Stimulated activated CD4-positive, alpha-beta T cell treated with anti-CD3 and anti-CD28 coated beads, Interleukin-4, amount 100 ng/mL, for 24 hours (primary cell): ENCODE measurements at places on chromosomes 5 and 9.

DNA sequence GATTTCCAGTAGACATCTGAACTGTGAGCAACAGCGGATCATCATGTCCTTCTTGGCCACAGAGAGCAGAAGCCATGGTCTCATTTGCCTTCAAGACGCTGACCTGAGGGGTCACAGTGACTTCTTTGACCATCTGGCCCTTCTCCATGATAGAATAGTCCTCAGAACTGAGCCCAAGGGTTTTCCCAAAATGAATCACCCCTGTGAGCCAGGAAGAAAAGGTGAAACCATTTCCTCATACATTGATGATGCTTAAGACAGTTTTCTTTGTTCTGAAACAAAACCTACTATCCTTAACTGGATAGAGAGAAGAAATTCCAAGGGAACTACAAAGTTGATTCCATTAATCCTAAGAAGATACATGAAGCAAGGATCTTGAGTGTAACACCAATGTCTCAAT, 503.9 kb downstream of the CTNND2 start:
- no peak for DNase-seq

- no peak for DNase-seq
Measured at GRCh38 chr5:119393746-119394145, 37.9 kb downstream of the TNFAIP8 start.

GRCh38 chr9:76405868-76406267, 11.6 kb upstream of the RFK start:
- DNase-seq = no peak

DNA sequence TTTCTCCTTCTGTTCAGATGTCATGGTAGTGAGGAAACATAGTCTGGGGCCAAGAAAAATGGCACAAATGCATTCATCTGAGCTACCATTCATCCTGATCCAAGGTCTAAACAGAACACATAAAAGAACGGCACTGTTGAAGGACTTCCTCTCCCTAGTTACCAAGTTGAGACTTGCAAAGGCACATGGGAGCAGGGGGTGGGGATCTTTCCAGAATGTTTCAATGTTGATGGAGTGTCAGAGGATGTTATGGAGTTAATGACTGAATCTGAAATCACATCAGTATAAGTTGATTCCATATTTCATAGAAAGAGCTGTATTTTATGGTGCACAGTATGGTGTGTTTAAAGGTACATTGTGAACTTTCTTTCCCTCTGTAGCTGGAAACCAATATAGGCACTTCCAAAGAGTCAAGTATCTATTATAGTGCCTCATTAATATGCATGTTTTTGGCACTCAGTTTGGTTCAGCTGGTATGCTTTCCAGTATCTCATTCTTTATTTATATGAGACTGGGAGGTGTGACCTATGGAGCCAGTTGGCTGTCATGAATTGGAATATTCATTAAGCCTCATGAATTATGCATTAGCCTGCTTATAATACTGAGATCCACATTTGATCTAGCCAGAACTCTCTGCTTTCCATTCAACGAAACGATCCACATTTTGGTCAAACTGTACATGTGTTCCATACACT, 603.0 kb downstream of the NR2F1-AS1 start:
- DNase-seq = no peak

DNA sequence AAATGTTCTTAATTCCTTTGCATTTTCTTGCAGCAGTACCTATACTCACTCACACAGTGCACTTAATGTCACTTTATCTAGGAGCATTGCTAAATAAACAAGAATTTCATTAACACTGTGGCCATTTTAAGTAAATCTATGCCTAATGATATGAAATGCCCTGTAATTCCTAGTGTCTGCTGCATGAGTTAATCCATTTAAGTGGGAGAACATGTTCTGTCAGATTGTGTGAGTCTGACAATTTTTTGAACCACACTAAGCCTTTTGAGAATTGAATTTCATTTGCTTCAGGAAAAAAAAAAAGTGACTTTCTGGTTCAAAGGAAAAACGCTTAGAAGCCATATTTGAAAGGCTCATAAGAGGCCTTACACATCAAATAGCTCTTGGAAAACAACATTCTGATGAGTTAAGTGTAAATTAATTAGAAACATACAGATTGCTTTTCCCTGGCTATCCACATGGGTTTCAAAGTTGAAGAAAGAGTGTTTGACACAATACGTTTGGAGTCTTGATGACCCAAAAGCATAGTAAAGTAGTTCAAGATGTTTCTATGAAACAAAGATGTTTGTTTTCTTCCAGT, 446.7 kb upstream of the GRAMD2B start:
- no peak for DNase-seq

DNA sequence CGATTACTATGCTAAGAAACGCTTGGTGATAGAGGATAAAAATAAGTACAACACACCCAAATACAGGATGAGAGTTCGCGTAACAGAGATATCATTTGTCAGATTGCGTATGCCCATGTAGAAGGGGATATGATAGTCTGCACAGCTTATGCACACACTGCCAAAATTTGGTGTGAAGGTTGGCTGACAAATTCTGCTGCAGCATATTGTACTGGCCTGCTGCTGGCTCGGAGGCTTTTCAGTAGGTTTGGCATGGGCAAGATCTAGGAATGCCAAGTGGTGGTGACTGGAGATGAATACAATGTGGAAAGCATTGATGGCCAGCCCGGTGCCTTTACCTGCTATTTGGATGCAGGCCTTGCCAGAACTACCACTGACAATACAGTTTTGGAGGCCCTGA, 208.4 kb downstream of the PDZD2 start:
- DNase-seq = no peak

GRCh38 chr5:77418162-77418561, 74.0 kb downstream of the WDR41 start:
- no peak for DNase-seq

GRCh38 chr5:33091571-33092363, 349.0 kb upstream of the TARS1 start:
- no peak for DNase-seq

GRCh38 chr5:52894451-52894850, 94.7 kb upstream of the ITGA2 start:
- no peak for DNase-seq

GRCh38 chr5:11684607-11685006, 219.6 kb downstream of the CTNND2 start:
- DNase-seq = no peak

DNA sequence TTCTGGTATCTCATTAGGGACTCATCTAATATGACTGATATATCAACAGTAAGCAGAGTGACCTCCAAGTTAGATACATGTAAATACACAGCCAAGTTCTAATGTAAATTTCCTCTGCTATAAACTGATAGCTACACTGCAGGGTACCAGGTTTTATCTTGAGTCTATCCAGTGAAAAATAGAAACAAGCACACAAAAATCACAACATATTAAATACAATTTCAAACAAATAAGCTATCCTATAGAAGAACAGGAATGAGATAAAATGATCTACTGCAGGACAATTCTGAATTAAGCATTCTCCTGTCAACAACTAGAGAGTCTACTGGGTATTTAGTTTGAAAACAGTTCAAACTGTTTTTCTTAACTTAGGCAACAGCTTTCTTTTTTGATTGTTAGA, 42.7 kb downstream of the NR3C1 start:
- no peak for DNase-seq

GRCh38 chr5:159098603-159099436, 896 bp downstream of the EBF1 start:
- peak; percentile 31 for DNase-seq

DNA sequence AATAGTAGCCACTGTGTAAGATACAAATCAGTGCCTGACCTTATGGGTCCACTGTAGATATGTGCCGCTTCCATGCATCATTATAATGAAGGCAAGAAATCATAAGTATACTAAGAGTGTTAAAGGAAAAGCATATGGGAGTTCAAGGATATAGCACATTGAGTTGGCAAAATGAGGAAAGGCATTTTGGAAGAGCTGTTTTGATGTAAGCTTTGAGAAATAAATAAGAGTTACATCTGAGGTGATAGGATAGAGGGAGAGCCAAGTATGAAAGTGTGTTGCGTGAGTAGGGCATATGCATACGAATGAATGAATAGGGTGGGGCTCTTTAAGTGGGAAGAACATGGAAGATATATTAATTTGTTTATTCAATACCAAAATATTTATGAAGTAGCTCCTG, 101.0 kb upstream of the DMAC1 start:
- DNase-seq = no peak

DNA sequence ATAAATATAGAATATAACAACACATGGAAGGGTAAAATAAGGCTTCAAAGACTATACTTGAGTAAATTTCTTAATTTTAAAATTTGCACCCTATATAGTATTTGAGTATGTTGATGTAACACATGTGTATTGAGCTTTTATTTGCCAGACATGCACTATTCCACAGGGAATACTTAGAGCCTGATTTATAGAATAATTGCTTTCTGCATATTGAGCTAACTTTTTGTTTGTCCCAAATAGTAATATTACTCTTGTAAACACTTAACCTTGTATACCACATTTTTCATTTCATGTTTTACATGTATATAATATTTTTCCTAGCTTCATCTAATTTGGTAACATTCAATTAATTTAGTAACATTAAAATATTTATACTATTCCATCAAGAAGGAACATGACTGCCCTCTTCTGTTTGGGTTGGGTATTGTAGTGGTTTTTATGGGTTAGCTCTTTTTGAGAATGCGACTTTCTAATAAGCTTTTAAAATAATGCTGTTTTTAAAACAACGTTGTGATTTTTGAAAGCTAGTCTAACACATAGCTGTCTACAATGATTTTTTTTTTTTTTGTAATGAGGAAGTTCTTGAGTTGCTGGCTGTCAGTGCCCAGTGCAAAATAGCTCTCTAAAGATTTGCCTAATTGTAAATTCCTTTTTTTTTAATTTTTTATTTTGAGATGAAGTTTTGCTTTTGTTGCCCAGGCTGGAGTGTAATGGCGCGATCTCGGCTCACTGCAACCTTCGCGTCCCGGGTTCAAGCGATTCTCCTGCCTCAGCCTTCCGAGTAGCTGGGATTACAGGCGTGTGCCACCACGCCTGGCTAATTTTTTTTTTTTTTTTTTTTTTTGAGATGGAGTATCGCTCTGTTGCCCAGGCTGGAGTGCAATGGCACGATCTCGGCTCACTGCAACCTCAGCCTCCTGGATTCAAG, 4.8 kb downstream of the SUB1 start:
- peak; percentile 63 for DNase-seq

DNA sequence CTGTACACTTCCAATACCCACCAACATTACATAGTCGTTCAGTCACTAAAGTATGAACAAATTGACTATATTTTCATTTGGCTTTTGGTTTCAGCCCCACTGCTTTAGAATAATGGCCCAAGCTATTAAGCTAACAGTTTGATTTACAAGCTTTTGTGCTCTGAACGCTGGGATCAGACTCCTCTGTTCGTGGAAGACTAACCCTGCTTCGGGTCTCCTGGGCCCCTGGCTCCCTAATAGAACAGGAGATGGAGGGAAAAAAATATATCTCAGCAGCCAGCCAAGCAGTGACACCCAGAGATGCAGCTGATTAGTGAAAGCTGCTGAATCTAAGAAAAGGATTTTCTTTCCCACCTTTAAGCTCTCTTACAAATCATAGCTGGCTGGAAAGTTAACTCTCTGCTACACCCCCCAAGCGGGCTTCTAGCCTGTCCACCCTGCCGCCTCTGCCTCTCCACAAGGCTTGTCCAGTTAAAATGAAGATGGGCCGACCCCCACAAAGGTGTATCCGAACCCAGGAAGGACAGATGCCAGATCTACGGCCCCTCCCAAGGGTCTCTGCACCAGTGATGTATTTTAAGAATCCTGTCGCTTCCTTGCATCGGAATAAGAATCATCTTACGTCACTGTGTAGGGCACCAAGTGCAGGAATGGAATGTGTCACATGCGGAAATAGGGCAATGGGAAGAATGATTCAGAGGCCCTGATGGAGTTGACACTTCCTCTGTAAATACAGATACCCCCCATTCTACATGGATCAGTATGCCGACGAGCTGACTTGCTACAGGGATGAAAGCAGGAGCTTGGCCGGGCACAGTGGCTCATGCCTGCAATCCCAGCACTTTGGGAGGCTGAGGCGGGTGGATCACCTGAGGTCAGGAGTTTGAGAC, 33.4 kb upstream of the BARHL1 start:
- no peak for DNase-seq

DNA sequence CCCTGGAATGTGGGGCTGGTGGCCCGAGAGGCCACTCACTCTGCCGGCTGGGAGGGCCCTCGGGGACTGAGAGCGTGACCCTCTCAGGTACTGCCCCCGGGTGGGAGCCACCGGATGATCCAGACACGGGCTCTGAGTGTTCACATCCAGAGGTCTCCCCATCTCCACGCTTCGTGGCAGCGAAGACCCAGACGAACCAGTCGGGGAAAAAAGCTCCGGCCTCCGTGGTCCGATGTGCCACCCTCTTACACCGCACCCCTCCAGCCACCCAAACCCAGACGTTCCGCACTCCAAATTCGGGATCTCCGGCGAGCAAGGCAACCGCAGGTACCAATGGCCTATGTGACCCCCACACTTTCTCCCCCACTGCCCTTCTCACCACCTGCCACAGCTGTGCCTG, 49.5 kb downstream of the AMBP start:
- no peak for DNase-seq

- no peak for DNase-seq
Measured at GRCh38 chr5:145056800-145057199, 778.3 kb downstream of the PRELID2 start.

DNA sequence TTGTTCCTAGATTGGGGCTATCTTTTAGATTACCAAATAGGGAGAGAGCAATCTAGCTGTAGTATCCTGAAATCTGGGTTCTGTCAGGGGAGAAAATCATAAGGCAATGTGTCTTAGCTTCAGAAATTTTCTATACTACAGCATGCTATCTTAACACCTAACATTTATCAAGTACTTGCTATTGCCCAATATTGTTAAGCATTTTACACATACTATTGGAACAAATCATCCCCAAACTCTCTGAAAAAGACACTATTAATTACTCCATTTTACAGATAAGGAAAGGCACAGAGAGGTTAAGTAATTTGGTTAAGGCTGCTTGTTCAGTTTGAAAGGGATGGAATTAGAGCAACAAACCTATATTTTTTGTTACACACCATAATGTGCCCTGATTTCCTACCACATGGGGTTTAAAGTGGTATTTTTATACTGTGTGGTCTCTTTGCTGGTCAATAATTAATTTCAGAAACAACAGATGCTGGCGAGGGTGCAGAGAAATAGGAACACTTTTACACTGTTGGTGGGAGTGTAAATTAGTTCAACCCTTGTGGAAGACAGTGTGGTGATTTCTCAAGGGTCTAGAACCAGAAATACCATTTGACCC, 57.2 kb upstream of the RIC1 start:
- DNase-seq = no peak

DNA sequence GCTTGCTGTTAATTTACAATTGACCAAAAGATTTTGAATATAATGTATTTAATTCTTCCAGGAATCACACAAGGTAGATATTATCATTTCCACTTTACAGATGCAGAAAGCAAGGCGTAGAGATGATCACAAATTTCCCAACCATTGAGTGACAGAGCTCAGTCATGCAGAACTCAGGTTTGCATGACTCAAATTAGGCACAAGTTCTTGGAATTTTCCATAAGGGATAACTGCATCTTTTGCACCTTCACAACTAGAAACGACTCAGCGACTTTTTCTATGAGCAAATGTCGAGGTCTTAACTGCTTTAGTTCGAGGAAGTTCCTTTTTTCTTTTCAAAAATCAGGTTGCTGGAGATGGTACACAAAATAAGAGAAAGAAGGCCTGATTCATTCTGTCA, 265.5 kb upstream of the PAPPA start:
- DNase-seq = no peak
